ENCODE measurements at places on chromosomes 3 and 15. TPM values are rescaled to one million over a fixed set of nuclear protein-coding genes. Genes with fewer than 3 reads are reported as not detected.

IMPG2 gene
- total RNA-seq = 0.81 TPM

- peaks cover 12% of the 10 kb centered on the region for H3K4me1 ChIP-seq
- no peaks in the 10 kb centered on the region for H3K36me3 ChIP-seq
- peak; percentile 4 for DNase-seq
- H3K27ac ChIP-seq = no peak overlapping the region
These were observed 177.5 kb downstream of the RORA start for GRCh38 chr15:61051569-61052031.

DNA sequence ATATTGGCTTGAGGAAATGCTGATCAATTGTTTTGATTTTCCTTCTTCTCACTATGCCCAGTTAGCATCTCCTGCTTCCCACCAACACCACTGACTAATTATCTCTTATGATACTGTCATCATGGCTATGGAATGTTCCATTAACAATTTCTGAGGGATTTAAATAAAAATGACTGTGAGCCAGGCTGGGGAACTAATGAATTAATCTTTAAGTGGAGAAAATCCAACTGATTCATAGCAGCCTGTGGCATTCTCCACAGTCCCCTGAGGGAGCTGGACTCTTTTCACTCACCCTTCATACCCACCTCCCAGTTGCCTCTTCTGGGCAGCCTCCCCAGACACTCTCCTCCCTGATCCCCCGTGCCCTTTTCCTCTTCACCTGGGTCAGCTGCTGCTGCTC, 353.6 kb downstream of the CLSTN2 start:
- no peak for DNase-seq
- H3K4me3 ChIP-seq = no peak overlapping the region
- no peak overlapping the region for H3K27ac ChIP-seq
- H3K36me3 ChIP-seq = no peaks in the 10 kb centered on the region
- no peaks in the 10 kb centered on the region for H3K4me1 ChIP-seq

DNA sequence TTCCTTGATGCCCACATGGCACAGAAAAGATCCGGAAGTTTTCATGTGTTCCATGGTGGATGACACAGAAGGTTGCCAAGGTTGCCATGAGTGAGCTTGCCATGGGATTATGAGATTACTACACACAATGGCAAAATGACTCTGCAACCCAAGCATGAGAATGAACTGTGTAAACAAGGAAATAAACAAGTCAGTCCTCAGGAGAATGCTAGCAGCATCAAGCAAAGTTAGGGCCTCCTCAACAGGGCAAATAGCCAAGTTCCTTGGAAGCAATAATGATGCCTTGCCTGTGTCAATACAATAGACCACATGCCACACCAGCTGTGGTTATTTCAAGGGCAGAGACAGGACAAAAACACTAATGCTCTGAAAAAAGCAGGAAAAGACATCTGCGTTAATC, 41.8 kb downstream of the AQR start:
- H3K4me1 ChIP-seq = no peaks in the 10 kb centered on the region
- no peak overlapping the region for H3K4me3 ChIP-seq
- no peak for DNase-seq
- no peak overlapping the region for H3K27ac ChIP-seq
- H3K27me3 ChIP-seq = no peaks in the 10 kb centered on the region
- peaks cover 25% of the 10 kb centered on the region for H3K36me3 ChIP-seq

ASB14 gene
- total RNA-seq = not detected

GRCh38 chr3:80549173-80549572, 781.4 kb upstream of the ROBO1 start:
- no peaks in the 10 kb centered on the region for H3K27me3 ChIP-seq
- H3K4me3 ChIP-seq = no peak overlapping the region
- no peak for DNase-seq
- no peaks in the 10 kb centered on the region for H3K36me3 ChIP-seq
- H3K27ac ChIP-seq = no peak overlapping the region

- H3K4me3 ChIP-seq = no peak overlapping the region
- H3K27me3 ChIP-seq = no peaks in the 10 kb centered on the region
- no peaks in the 10 kb centered on the region for H3K36me3 ChIP-seq
- no peak for DNase-seq
- no peak overlapping the region for H3K27ac ChIP-seq
These were observed 192.9 kb downstream of the ADAMTSL3 start for GRCh38 chr15:83846847-83847246.

DNA sequence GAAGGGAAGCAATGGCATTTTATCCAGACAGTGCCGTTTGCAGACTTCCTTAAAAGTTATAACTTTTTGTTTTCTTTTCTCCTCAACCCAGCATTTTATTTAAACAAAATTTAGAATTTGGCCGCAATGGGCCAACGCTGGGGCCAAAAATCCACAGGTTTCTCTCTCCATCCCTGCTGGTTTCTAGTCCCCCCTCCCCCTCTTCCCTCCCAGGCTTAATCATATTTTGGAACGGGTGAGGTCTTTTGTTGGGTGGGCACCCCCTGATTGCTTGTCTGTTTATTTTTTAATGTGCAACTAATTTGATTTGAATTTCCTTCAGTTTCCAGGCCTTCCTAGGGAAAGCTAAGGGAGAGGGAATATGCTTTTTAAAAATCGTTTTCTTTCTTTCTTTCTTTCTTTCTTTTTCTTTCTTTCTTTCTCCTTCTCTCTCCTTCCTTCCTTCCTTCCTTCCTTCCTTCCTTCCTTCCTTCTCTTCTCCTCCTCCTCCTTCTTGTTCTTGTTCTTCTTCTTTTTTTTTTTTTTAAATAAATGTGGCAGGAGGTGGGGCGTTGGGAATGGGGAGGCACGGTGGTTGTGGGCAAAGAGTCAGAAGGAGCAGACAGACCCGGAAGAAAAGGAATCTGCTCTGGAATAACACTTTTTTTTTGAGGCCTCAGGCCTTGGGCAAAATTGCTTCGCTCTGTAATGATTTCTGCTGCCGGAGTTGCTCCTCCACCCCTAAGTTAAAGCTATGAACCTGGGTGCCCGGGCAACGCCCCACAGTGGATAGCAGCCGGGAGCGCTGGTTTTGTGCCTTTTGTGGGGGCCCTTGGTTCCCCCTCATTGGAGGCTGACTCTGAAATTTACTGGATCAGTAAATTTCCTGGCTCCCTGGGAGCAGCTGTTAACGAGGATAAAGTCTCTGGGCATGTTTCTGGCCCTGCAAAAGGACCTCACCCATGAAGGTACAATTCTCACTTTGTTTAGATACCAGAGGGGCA, 1.9 kb downstream of the FNDC3B start:
- H3K4me1 ChIP-seq = peaks cover 48% of the 10 kb centered on the region
- peak overlapping the region; percentile 98 for H3K4me3 ChIP-seq
- no peaks in the 10 kb centered on the region for H3K36me3 ChIP-seq

DNA sequence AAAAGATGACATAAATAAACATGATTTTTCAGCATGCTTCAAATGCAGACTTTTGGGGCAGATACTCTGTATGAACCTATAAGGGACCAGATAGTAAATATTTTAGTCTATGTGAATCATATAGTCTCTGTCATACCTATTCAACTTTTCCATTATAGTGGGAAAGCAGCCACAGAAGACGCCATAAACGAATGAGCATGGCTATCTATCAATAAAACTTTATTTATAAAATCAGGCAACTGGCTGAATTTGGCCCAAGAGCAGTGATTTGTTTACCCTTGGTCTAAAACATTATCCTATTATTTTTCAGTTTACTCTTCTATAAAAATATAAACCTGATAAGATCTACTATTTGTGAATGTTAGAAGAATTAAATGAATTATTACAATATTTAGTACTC, 25.9 kb upstream of the VEPH1 start:
- DNase-seq = no peak
- H3K27me3 ChIP-seq = no peaks in the 10 kb centered on the region
- no peaks in the 10 kb centered on the region for H3K4me1 ChIP-seq
- no peak overlapping the region for H3K27ac ChIP-seq
- H3K4me3 ChIP-seq = no peak overlapping the region

- H3K4me1 ChIP-seq = no peaks in the 10 kb centered on the region
- H3K27ac ChIP-seq = no peak overlapping the region
- H3K4me3 ChIP-seq = no peak overlapping the region
- no peaks in the 10 kb centered on the region for H3K27me3 ChIP-seq
- H3K36me3 ChIP-seq = no peaks in the 10 kb centered on the region
- no peak for DNase-seq
These were observed 23.3 kb downstream of the TF start for GRCh38 chr3:133769536-133769935.

DNA sequence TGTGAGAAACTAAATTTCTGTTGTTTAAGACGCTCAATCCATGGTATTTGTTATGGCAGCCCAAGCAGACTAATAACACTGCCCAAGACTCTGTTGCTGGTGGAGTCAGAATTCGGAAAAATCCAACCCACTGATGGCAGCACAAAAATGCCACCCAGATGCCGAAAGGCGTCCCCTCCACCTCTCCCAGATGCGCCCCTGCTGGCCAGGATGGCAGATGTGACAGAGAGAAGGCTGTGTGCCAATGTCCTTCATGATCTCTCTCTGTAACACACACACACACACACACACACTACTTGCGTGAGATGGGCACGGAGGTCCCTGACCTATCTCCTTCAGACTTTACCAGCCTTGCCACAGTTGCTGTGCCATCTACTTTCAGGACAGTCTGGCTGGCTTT, 10.9 kb upstream of the LYSMD4 start:
- H3K4me1 ChIP-seq = no peaks in the 10 kb centered on the region
- H3K36me3 ChIP-seq = no peaks in the 10 kb centered on the region
- no peak for DNase-seq
- no peak overlapping the region for H3K4me3 ChIP-seq

DNA sequence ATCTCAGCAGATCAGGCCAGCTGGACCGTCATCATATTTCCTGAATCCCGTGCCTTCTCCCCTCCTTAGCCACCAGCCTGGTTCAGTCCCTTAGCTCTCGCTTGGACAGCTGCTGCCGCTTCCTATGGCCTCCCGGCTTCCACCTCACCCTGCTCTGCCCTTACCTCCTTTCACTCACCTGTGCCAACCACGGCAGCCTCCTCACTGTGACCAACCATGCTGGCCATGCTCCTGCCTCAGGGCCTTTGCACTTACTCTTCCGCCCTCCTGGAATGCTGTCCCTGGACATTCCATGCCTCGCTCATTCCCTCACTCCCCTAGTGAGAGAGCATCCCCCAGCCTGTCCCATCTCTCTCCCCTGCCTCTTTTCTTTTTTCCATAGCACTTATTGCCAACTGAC, 19.2 kb downstream of the GRIP2 start:
- H3K27ac ChIP-seq = no peak overlapping the region
- H3K4me3 ChIP-seq = no peak overlapping the region
- no peaks in the 10 kb centered on the region for H3K27me3 ChIP-seq

B3GALNT1 gene
- total RNA-seq = 16.4 TPM

MNS1 gene
- total RNA-seq = 0.28 TPM

DNA sequence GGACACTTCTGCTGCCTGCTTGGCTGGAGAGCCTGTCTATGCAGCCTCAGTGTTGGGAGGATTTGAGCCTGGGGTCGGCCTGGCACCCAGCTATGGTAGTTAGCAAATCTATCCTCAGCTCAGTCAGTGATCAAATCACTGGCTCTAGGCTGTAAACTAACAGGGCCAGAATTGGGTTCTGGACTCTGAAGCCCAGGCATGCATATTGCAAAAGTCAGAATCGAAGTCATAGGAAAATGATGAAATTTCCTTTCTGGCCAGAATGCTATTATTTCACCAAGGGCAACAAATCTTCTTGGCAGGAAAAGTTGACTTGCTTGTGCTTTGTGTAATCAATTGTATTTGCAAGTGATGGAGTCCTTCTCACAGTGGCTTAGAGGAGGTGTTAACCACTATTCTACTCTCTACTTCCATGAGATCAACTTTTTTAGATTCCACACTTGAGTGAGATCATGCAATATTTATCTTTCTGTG, 482.6 kb upstream of the TPRG1 start:
- H3K36me3 ChIP-seq = no peaks in the 10 kb centered on the region
- H3K4me3 ChIP-seq = no peak overlapping the region
- H3K27me3 ChIP-seq = no peaks in the 10 kb centered on the region
- no peak for DNase-seq

DNA sequence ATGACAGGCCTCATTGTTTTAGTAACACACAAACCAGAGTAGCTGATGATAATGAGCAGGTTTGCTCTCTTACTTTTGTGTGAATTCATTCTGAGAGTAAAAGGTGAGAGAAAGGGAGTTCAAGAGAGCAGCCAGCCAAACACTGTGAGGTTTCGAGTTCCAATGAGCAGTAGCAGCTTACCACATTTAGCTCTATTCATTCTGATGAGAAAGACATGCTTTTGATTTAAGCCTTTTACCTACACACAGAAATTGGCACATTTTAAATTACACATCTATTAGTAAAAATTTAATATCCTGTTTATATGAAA, 28.0 kb downstream of the GLDN start:
- no peak for DNase-seq
- no peak overlapping the region for H3K4me3 ChIP-seq
- H3K4me1 ChIP-seq = no peaks in the 10 kb centered on the region
- H3K36me3 ChIP-seq = no peaks in the 10 kb centered on the region
- no peaks in the 10 kb centered on the region for H3K27me3 ChIP-seq
- no peak overlapping the region for H3K27ac ChIP-seq

- no peak overlapping the region for H3K27ac ChIP-seq
- no peaks in the 10 kb centered on the region for H3K27me3 ChIP-seq
- no peaks in the 10 kb centered on the region for H3K36me3 ChIP-seq
- no peaks in the 10 kb centered on the region for H3K4me1 ChIP-seq
- H3K4me3 ChIP-seq = no peak overlapping the region
These were observed 178.0 kb downstream of the NSMCE3 start for GRCh38 chr15:29091666-29092065.

GRCh38 chr15:99059010-99059981, 45.6 kb upstream of the SYNM start:
- H3K36me3 ChIP-seq = no peaks in the 10 kb centered on the region
- H3K4me1 ChIP-seq = no peaks in the 10 kb centered on the region
- peak overlapping the region; percentile 73 for H3K4me3 ChIP-seq
- H3K27me3 ChIP-seq = no peaks in the 10 kb centered on the region

DNA sequence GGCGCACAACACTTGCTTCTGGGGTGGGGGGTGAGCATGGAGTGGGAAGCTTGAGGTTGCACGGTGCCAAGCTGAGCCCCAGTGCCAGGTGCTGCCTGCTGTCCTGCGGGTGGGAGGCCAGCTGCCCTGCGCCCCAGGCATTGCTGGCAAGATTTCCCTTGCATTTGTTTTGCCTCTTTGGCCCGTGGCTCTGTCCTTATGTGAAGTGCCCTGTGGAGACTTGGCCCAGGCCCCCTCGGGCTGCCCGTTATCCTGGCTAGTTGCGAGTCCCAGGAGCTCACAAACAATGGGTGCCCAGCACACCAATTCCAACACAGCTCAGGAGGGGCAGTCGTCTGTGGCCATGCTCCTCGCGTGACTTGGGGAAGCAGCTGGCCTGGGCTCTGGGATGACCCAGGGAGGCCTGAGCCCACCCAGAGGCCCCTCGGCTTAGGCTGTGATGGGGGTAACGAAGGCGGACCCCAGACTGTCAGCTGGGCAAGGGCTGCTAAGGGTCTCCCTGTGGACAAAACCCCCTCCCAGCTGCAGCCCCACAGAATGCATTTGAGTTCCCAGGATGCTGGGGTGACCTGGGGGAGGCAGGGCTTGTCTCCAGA, 5.9 kb downstream of the C3orf22 start:
- no peaks in the 10 kb centered on the region for H3K4me1 ChIP-seq
- no peak overlapping the region for H3K4me3 ChIP-seq
- H3K27me3 ChIP-seq = no peaks in the 10 kb centered on the region
- H3K36me3 ChIP-seq = no peaks in the 10 kb centered on the region

VEPH1 gene
- not detected for total RNA-seq
